NCI-H1048 (cell line): ENCODE measurements at places on chromosomes 5 and 9.

GRCh38 chr9:108727580-108728111, 128.1 kb downstream of the ACTL7B start:
- no peak for DNase-seq

- DNase-seq = no peak
These were observed 45.5 kb downstream of the HTR1A start for GRCh38 chr5:63916786-63917185.

DNA sequence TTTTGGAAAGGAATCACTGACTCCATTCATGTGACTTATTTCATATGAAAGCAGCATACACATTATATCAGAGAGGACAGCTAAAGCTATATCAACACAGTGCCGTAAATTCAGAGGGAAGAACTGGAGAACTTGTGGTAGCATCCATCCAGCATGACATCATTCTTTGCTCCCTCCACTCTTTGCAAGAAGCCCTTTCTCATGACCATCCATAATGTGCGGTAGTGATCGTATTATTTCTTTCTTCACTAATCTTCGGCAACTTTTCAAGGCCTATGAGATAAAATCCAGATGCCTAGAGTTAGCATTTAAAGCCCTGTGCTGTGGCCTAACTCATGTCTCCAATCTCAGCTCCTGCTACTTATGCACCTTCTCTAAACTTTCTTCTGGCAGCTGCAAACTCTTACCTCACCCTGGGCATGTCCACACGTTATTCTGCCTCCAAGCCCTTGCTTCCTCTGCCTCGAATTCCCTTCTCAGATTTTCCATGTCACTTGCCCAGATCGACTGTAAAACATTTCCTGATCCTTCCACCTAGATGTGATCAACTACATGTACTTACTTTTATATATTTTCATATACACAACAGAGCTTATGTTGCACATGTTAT, 307.3 kb upstream of the SGCD start:
- DNase-seq = no peak

DNA sequence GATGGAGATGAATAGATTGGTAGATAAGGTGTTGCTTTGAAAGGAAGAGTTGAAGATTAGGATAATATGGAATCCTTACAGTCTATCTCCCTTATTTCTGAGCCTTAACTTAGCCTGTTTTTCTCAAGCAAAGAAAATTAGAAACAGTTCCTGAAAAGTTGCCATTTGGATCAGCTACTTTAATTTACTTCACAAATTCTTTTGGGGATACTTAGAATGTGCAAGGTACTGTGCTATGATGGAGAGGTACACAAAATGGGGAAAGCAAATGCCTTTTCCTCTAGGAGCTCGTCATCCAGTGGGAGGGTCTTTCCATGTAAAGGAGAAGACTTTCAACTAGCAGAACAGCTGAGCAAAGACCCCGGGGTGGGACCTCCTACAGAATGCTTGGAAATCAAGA, 51.1 kb upstream of the SMARCA2 start:
- DNase-seq = no peak

DNA sequence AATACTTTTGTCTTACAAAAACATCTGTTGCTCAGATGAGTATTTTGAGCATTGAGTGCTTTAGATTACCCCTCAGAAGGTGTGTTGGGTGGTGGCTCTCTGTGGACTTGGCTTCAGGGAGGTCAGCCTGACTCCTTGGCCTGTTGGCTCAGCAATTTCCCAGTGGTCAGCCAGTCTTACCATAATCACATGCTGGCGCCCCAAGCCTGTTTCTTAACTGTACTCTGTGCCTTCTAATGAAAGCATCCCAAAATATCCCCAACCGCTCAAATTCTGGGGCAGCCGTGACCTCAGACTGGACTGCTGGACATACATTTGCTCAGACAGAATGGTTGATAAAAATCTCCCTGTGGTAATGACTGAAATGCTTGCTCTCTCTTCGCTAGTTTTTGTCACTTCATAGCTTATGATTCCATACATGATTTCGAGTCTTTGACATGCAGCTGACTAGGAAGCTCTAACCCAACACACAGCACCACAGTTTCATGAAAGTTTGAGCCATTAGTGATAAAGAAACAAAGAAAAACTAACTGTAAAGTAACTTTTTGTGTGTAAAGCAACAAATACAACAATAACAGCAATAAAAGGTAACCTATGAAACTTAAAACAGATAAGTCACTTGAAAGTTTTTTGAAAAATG, 562.2 kb upstream of the MEF2C start:
- no peak for DNase-seq

GRCh38 chr9:3846573-3846972, 320.8 kb upstream of the RFX3 start:
- no peak for DNase-seq

- DNase-seq = no peak
These were observed 63.7 kb upstream of the IFNK start for GRCh38 chr9:27460226-27461023.

DNA sequence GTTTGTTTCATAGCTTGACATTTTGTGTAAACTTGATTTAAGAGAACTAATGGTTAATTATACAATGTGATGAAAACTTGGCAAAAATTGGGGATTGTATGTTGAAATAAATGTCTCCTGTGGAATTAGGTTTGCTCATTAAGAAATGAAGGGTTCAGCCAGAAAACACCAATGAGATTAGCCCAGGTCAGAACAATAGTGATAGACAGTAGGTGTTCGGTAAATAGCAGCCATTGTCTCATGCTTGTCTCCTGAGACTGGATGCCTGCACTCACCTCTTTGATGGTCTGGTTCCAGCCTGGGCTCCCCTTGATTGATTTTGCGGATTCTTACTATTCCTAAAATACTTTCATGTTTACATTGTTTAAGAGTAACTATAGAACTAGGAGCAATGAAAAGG, 135.5 kb downstream of the FBN2 start:
- no peak for DNase-seq

DNA sequence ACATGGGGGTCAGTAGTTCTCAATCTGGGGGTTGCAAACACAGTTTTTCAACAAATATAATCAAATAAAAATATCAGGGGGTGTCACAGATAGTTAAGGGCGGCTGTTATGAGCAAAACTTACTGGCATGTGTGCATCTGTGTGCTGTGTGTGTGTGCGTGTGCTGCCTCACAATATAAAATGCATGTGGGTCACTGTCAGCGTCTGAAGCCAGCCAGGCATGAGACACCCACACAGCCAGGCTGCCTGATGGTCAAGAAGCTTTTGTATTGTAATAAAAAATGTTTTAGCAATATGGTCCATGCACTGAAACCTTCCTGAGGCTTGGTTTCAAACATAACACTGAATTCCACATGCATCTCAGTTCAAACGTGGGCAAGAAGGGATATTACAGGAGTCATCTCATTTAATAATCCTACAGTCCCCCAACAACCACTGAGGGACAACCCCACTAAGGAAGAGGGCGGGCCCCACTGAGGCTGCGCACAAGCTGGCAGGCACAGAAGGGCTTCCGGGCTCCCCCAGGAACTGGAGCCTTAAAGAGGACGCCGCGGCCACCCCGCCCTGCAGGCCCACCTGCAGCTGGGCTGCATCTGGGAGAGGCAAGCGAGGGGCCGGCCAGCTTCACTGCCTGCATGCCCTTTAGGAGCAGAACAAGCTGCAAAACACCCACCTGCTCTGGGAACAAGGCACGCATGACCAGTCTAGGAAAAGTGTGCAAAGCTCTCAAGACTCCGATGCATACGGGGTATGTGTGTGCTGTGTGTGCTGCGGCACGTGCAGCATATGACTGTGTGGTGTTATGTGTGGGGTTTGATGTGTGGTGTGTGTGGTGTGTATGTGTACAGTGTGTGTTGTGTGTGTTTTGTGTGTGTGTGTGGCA, 14.1 kb downstream of the SEMA4D start:
- no peak for DNase-seq

GRCh38 chr5:109413458-109413857, 3.7 kb upstream of the PJA2 start:
- DNase-seq = no peak

- DNase-seq = no peak
These were observed 46.1 kb upstream of the MAMDC2 start for GRCh38 chr9:69997524-69997923.

DNA sequence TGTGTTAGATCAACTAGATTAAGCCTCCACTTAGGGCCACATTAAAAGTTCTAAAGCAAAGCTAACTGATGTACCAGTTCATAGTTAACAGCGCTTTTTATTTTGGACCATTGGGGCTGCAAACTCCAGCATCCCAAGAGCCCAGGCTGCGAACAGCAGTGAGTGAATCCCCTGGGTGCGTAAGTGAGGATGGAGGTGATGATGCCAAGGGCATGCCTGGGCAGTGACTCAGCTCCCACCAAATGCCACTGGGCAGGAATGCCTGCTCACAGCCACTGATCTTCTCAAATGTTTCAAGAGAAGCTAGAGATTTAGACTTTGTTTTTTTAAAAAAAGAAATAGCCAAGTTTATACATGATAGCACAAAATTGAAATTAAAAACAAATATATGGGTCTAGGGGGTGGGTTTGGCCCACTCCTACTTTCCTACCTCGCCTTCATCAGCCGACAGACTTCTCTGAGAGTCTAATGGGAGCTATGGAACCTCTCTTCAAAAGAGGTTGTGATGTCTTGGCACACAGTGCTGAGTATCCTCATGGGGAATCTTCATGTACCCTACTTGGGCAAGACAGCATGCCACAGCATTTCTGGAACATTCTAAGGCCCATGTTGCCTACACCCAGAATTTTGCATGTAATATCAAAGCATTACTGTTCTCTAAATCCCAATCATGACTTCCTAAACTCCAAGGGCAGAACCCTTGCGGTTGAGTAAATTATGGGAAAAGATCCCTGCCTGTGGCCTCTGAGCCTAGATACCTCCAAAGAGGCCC, 398.1 kb downstream of the EBF1 start:
- DNase-seq = no peak

- no peak for DNase-seq
These were observed 147.7 kb downstream of the SIL1 start for GRCh38 chr5:139050432-139050831.

GRCh38 chr9:100640447-100641050, 62.7 kb downstream of the CAVIN4 start:
- no peak for DNase-seq

GRCh38 chr5:173069671-173070070, 13.5 kb downstream of the CREBRF start:
- no peak for DNase-seq

DNA sequence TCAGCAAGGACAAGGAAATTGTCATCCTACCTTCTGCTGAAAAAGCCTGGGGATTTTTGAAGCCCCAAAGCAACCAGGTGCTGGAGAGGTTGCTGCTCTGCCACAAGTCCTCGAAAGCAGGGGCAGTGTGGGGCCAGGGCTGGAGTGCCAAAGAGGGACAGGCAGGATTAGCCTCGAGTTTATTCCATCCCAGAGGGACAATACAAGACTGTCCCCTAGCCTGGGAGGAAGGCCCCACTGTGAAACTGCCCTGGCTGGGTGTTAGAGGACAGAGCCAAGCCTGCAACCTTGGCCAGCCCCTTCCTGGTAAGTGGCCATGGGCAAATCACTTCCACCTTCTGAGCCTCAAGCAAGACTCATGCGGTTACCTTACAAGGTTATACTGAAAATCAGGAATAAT, 55.1 kb downstream of the WHRN start:
- no peak for DNase-seq

DNA sequence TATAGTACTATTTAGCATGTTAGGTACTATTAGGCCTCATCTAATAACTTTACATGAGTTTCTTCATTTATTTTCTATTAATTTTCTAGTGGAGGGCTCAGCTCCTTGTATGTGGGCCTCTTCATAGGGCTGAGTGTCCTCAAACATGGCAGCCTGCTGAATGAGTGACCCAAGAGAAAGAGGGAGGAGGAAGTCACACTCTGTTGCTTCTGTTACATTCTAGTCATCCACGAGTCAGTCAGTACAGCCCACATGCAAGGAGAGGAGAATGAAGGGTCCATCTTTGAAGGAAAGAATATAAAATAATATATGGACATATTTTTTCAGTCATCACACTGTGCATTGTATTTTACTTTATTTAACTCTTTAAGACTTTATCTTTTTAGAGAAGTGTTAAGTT, 66.6 kb upstream of the NR3C1 start:
- no peak for DNase-seq

GRCh38 chr5:88740604-88741185, 142.3 kb downstream of the MEF2C start:
- no peak for DNase-seq

DNA sequence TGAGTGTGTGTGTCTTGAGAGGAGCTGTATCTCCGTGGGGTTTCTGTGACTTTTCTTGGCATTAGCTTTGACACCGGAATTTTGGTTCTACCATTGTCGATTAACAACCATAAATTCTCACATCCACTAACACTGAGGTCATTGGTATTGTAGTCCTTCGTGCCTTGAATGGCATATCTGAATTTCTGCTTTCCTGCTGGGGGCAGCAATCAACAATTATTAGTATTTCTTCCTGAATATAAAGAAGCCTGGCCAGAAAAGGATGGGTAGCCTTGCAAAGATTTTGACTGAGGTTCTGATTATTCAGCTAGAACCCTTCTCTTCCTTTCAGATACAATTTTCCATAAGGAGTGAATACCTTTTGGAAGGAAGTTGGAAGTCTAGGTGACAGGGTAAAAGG, 33.5 kb upstream of the SHOC1 start:
- DNase-seq = no peak

DNA sequence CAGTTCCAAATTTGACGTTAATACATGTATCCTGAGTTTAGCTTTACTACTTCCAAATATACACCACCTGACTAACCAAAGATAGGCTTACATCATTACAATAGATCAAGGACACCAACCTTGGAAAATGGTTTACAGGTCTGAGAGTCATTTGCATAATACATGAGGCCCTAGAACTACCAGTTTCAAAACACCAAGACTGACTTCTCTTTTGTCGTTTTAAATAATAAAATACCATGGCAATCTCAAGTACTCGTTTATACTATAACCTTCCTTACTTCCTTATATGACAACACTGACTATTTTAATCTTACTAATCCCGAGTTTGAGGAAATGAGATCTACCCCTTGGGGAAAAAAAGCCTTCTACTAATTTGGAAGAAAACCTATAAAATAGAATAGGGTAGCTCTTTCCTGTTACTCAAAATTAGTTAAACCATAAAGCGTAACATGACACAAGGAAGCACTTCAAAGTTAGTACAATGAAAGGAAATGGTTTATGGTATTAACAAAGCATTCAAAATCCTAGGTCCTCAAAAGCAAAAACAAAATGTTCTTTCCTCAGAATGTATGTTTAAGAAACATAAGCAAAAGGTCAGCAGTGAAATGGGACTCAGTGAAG, 42.1 kb downstream of the UBQLN1 start:
- DNase-seq = no peak

GRCh38 chr5:53335115-53335514, 145.3 kb upstream of the FST start:
- DNase-seq = no peak

GRCh38 chr5:136703706-136704105, 338.4 kb upstream of the TRPC7 start:
- DNase-seq = no peak

DNA sequence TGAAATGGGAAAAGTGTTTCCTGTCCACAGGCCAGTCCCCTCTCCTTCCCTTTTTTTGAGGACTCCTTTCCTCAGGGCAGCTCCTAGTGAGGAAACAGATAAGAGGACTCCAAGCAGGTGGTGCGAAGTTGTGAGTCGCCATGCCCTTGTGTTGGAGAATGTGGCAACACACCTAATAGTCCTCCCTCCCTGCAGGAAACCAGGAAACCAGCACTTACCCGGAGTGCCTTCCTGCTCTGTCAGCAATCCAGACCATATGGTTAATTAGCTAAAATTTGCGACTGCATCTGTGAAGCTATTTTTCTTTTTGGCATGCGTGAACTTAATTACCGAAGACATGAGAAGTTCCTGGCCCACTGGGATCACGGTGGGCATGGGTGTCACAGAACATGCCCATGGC, 69.9 kb downstream of the TRIM32 start:
- no peak for DNase-seq

- no peak for DNase-seq
These were observed 1568.9 kb upstream of the ACO1 start for GRCh38 chr9:30815585-30815984.
